ENCODE measurements at places on chromosomes 5 and 9.
A peak's percentile ranks its signal among the peaks of the same experiment; 100 is the strongest.

DNA sequence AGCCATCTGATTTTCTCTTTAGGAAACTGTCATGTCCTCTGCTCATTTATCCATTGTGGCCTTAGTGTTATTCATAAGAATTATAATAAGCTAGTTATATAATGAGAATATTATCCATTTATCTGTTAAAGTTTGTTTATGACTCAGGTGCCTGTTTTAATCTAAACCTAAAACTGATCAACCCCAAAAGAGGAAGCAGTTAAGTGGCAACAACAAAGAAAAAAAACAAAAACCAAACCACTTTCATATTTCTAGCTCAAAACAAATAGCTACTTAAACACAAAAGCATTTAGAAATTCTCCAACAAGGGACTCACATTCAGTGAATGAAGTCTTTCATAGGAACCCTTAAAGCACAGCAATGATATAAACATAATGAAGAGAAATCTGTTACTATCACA, 116.4 kb downstream of the APBA1 start:
- DNase-seq = no peak

DNA sequence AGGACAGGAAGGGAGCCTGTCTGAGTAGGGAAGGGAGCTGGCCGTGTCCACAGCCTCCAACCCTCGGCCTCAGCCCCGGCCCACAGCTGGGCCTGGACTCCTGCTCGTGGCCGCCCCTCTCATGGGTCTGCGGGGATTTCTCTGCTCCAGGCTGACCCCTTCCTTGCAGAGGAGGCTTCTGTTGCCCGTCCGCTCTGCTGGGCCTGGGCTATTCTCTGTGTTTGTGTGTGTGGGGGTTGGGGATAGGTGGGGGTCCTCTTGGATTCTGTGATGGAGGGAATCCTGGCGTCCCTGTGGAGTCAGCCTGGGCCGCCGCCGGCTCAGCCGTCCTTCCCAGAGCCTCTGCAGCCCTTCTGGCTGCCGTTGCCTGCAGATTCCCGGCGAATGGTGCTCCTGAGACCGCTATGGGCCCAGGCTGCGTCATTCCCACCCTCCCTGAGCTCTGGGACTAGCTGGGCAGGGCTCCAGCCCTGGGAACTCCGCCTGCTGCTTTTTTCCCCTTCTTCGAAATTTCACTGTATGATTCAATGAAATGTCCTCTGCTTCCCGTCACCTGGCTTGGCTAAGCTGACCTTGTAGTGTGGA, 64.2 kb downstream of the FGF18 start:
- DNase-seq = no peak

GRCh38 chr9:117555964-117556629, 141.2 kb upstream of the ASTN2 start:
- DNase-seq = peak; percentile 57

DNA sequence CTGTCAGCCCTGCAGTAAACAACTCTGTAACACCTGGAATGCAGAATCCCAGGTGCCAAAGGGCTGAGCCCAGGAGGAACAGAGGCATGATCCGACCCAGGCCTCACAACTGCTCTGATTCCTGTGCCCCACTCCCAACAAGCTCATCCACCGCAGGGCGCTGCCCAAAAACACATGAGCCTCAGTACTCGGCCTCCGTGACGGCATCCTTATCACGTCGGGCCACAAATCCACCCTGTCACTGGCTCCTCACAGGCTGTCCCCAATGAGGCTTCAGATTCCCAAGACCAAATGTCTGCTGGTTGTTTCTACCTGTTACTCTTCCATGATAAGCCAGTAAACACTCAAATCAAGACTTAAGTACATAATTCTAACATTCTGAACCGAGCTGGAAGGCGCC, 15.2 kb downstream of the QSOX2 start:
- no peak for DNase-seq

- DNase-seq = no peak
Measured at GRCh38 chr5:100182402-100182801, 352.8 kb upstream of the FAM174A start.

DNA sequence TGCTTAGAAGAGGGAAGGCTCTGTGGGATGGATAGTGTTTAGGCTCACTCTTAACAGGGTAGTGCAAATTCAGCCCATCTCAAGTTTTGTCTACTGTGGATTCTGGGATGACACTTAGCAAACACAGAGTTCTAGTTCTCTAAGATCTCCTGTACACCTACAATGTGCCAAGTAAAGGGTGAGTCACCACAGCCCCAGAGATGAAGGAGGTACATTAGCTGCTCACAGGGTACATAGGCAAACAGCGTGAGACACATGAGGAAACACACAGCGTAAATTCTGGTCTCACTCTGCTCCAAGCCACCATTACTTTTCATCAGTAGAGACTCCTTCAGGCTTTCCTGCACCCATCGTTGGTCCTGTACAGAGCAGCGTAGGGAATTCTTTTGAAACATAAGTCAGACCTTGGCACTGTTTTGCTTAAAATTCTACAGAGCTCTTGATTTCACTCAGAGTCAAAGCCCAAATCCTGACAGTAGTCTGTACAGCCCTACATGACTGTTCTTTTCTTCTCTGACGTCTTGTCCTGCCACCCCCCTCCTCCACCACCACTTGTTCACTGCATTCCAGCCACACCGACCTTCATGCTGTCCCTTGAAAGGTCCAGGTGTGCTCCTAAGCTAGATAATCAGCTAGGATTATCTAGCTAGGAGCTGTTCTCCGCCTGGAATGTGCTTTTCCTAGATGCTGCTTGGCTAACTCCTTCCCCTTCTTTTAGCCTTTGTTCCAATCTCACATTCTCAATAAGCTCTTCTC, 8.7 kb downstream of the ASTN2 start:
- DNase-seq = no peak

DNA sequence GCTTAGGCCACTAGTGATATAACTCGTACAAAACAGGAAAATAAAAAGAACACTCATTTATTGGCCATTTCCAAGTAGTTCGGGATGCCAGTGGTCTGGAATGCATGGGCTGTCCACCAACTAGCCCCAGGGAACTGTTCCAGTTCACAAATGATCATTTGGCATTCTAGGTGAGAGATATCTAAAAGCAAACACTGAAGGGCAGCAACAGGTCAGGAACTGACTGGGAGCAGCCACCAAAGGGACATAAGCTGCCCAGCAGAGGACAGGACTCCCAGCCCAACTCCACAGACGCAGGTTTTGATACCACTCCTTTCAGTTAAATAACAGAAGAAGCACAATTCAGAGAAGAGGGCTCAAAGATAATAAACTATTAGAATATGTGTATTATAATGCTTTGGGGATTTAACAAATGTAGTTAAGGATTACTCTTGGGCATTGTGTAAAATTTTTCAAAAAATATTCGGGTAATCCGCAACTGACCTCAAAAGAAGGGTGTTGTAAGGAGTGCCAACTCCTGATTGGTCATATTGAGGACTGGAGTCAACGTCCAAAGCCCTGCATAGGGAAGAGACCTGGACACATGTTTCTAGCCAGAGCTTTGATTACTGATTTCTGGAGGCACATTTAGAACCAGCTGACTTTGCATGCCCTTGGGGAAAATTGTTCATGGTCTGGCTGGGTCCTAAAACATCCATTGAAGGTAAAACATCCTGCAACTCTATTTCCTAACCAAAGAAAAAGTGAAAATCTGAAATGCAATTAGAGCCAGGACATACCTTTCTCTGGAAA, 320.0 kb downstream of the DNAH5 start:
- DNase-seq = no peak

DNA sequence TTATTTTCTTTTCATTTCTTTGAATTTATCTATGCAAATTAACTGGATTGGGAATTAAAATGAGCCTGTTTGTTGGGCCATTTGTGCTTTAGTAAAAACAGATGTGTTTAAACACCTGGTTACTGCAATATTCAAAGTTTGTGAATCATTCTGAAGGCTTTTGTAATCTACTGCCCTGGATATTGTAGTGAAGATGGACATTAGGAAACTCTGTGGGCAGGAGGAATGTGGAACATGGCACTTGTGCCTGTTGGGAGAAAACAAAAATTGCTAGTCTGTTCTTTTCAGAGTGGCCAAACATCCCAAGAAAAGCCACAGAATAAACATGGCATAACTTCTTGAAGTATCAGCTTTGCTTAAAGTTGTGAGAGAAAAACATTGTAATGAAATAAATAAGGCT, 40.8 kb downstream of the CHSY3 start:
- no peak for DNase-seq

GRCh38 chr5:77180167-77181081, 30.1 kb upstream of the PDE8B start:
- DNase-seq = peak; percentile 33

GRCh38 chr5:179795863-179796833, 2.4 kb downstream of the LTC4S start:
- DNase-seq = peak; percentile 87

DNA sequence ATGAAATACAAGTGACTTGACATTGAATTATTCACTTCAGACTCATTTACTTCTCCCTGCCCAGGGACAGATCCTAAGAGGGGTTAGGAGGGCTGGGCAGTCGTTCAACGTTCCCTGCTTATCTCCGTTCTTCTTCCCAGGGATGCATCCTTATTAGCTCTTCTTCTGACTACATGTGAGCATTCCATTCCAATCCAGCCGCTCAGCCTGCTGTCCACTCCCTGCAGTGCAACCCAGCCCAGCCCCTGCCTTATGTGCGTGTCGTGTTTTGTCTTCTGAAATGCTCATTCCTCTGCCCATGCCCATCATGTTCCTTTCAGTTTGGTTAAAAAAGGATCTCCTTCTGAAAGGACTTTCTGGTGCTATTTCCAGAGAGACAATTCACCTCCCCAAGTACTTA, 64.7 kb upstream of the PALM2AKAP2 start:
- no peak for DNase-seq

GRCh38 chr5:68780299-68780955, 313.4 kb upstream of the SLC30A5 start:
- no peak for DNase-seq

DNA sequence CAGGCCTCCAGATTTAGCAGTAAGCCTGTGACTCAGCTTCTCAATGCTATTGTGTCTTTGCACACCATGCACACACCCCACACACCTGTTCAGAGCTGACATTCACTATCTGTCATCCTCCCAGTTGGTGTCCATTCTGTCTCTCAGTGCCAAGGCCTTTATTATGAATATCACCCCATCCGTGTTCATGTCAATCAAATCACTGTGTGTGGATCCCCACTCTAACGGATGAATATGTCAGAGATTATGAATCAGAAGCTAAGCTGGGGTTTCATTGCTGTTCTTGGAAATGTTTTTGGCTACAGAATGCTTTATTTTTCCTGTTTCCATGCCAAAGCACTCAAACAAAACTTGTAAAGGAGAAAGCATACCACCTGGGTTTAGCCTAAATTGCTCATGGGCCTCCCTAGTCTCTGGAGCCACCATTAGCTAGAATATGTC, 9.4 kb upstream of the MAMDC2 start:
- DNase-seq = no peak

GRCh38 chr5:172800088-172800551, 29.1 kb upstream of the DUSP1 start:
- DNase-seq = no peak

- no peak for DNase-seq
Measured at GRCh38 chr9:83067579-83067978, 4.6 kb upstream of the RASEF start.

GRCh38 chr9:26170190-26170589, 491.9 kb upstream of the TUSC1 start:
- DNase-seq = no peak

- DNase-seq = no peak
Measured at GRCh38 chr5:156850206-156850751, at the start of gene PPP1R2B. Gene PPP1R2B (plus strand): TSS chr5:156850295. CDS start chr5:156850563, 268 bp downstream.

DNA sequence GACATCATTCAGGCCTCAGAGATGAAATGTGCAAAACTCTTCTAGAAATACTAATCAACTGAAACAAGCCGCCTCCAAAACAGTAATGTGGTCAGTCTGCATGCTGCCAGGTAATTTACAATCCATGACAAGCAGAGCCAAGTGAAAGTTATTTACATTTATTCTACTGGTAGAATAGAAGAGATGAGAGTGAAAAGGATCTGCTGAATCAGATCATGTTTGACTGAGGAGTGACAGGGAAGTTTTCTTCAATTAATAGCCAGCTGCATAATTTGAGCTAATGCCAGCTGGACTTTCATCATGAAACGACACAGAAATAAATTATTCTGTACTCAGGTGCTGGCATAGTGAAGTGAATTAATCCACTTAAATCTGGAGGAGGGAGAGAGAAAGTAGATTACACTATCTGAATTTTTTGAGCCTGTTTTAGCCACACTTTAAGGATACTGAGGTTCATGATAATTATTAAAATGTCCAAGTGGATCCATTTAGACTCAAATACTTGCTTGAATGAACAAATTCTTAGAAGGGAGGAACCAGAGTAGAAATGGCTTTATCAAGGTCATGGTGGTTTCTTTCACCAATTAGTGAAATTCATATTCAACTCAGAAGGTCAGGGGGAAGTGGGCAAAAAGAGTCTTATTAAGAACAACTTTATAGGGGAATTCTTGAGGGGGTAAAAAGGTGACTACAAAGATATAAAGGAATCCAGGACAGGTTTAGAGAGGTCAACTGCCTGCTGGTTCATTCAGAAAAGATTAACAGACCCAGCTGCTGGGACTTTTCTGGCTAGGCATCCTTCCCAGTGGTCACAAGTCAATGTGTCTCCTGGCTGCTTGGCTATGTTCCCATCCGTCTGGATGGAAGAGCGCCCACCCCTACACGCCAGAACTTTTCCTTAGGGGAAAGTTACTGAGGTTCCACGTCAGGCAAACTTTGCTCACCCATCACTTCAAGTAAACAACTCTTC, 350.4 kb downstream of the PDE4D start:
- DNase-seq = no peak

- DNase-seq = no peak
Measured at GRCh38 chr5:82388181-82388580, 110.0 kb upstream of the RPS23 start.

GRCh38 chr5:133296624-133297023, 244.8 kb downstream of the HSPA4 start:
- DNase-seq = no peak

DNA sequence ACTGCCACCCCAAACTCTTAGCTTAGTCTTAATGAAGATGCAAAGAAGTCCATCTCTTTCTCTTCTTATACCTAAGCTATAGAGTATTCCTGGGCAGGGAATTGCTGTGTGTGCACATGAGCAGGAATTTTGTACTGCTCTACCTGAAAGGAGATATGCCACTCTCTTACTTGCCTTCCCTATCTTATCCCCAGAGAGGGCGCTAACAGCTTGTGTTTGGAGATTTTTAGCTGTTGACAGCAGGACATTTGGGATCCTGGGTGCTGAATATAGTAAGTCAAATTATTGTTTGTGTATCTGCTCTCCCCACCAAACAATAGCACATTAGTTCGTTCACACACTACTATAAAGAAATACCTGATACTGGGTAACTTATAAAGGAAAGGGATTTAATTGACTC, 159.5 kb downstream of the GABRG2 start:
- DNase-seq = no peak

- DNase-seq = no peak
Measured at GRCh38 chr5:154518438-154518867, 40.4 kb upstream of the HAND1 start.

- DNase-seq = no peak
Measured at GRCh38 chr5:14373685-14374084, 207.9 kb upstream of the OTULINL start.
